ENCODE measurements at places on chromosomes 11 and 22.

DNA sequence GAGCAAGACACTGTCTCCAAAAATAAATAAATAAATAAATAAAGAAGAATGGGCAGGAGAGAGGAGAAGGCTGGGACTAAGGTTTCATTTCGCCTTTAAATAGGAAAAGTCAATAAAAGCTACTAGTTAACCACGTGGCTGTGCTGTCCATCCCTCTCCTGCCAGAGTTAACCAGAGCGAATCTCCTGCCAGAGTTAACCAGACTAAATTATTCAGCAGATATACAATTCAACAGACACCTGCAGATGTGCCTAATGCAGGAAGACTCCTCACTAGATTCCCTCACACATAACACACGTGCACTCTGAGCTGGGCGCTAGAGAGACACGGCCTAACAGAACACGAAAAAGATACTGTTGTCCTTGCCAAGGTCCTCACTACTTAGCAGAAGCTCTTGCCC, 156.1 kb downstream of the IGLL1 start:
- DNase-seq, result no peak

GRCh38 chr22:27650572-27650971, 151.0 kb downstream of the MN1 start:
- DNase-seq, result no peak

DNA sequence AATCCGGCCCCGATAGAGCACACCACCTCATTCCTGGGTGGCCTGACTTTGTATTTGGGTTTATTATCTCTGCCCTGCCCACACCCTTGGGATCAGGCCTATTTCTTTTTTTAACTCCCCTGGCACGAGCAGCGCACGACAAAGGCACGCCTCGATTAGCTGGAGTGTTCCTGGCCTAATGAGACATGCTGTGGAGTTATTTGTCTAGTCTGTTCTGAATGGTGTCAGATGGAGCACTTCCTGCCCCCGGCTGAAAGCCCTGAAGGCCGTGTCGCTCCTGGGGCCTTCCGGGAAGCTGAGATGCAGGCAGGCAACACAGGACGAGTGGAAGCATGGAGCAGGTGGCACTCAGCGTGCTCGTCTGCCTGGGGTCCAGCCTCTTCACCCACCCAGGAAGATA, 47.1 kb downstream of the LARGE1 start:
- no peak for DNase-seq

- no peak for DNase-seq
Measured at GRCh38 chr11:106668147-106668546, 350.1 kb downstream of the GUCY1A2 start.

DNA sequence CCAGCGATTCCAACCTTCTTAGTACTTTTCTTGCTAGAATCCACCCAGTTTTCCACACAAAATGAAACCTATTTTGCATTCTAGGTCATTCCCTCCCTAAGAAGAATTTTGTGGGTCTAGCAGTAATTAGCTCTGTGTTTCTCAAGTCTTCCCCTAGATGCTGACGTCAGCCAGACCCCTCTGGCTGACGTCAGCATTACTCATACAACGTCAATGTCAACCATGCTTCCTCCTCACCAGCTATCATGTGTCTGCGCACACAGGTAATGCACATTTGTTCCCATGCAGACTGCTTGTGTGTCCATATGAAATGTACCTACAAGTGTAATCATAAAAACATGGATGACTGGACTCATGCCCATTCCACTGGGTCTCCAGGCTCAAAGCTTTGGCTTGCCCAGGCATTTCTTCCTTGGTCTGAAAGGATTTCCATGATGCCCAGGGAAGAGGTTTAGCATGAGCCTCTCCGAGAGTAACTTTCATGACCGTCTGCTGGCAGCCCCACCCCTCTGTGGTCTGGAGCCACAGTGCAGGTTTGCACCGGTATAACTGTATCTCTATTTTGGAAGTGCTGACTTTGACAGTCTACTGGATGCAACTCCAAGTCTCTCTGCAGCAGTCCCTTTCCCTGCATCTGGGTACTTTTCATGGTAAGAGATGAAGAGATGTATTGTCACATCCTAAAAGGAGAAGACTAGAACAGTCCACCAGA, 58.6 kb downstream of the DSCAML1 start:
- no peak for DNase-seq
